ENCODE measurements at places on chromosomes 11 and 22. TPM values are rescaled to one million over a fixed set of nuclear protein-coding genes. Genes with fewer than 3 reads are reported as not detected.
A peak's percentile ranks its signal among the peaks of the same experiment; 100 is the strongest.

GRCh38 chr11:60840470-60841430 is 1.2 kb upstream of the CCDC86 start:
- H3K27ac ChIP-seq: peak overlapping the region; percentile 77
- H3K36me3 ChIP-seq: peaks cover 3% of the 10 kb centered on the region
- no peaks in the 10 kb centered on the region for H3K27me3 ChIP-seq
- peaks cover 36% of the 10 kb centered on the region for H3K4me1 ChIP-seq

Gene NXPE2
- total RNA-seq: not detected

Gene NOX4
- total RNA-seq: 2.3 TPM

Gene HIRA
- total RNA-seq: 11.2 TPM

DNA sequence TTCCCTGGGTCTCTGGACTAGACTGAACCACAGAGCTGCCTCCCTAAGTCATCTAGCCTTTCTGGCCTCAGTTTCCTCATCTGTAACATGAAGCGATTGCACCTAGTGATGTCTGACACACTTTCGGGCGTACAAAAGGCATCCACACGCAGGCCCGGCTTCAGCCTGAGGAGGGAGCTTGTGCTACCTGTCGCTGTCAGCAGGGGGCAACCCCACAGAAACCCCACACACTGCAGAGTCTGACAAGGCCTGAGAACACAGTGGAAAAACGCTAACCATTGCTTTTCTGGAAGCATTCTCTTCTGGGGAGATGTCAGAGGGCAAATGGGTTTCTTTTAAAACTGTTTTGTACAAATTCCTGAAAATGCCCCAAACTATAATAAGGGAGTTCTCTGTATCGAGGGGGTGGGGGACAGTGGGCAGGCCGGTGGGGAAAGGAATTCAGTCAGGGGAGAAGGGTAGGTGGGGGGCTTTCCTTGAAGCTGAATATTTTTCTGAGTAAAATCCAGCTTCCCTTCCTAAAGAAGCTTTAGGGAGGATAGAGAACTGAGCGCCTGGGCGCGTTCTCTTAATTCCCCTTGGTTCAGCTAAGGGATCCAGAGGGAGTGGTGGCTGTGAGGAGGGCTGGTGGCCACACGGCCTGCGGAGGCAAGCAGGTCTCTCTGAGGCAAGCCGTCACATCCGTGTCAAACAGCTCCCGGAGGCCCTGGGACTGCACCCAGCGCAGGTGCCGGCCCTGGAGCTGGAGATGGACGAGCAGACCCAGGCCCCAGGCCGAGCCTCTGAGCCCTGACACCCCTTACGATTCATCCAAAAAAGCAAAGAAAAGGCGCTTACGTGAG is 533 bp downstream of the ELF5 start:
- no peaks in the 10 kb centered on the region for H3K27me3 ChIP-seq
- no peak overlapping the region for H3K27ac ChIP-seq
- no peaks in the 10 kb centered on the region for H3K4me1 ChIP-seq
- no peak for DNase-seq
